ENCODE measurements at places on chromosomes 3 and 15.
A peak's percentile ranks its signal among the peaks of the same experiment; 100 is the strongest.

GRCh38 chr3:18295171-18295920 lies 129.8 kb downstream of the SATB1 start:
- DNase-seq = peak; percentile 78

DNA sequence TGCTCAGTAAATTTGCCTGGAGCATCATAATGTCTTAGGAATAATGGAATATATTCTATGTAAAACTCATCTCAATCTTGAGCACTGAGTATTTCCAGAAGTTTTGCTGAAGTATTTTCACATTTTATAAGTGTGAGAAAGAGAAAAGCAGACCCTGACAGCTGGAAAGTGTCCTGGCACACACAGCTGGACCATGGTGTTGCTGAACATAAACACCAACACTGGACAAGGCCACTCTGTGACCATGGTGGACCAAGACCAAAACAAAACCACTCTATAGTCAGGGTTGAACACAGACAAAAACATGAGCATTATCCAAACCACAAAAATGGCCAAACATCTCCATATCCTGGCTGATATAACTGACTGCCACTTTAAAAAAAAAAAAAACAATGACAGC lies 15.1 kb upstream of the SGO1 start:
- DNase-seq = no peak

GRCh38 chr3:42815826-42816225 lies 6.6 kb downstream of the ACKR2 start:
- DNase-seq = no peak

DNA sequence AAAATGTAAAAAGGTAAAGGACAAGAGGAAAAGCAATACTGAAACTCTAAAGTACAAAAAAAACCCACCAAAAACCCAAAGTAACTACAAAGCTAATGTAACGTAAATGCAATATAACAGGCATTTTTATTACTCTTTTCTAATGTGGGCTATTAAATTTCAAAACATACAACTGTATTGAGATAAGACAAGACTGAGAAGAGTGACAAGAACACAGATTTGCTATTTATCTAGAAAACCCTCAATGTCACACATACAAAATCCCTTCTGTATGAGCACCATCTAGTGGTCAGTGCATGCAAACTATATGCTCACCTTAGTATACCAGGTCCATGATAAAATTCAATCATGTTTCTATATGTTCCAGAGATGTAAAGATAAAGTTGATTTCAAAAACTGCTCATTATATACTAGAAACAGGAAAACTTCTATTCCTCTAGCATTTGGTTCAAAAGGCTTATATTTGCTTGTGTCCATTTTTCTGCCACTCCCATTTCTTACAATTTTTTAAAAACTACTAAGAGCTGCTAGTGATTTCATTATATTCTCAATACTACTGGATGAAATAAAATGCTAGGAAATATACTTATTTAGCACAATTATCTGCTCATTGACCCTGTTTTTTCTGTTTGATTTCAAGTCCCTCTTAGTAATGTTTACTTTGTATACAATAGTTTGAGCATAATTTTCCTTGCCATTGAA lies 111.4 kb downstream of the DLG1 start:
- peak; percentile 56 for DNase-seq
